ENCODE measurements at places on chromosomes 7 and 10.

GRCh38 chr10:1107679-1108078 lies 51.5 kb downstream of the WDR37 start:
- no peak for DNase-seq

GRCh38 chr10:49314806-49315205 lies 15.8 kb downstream of the C10orf71 start:
- no peak for DNase-seq

GRCh38 chr10:30359373-30360206 lies 10.5 kb upstream of the MTPAP start:
- peak; percentile 86 for DNase-seq

- DNase-seq: no peak
These were observed 141.9 kb downstream of the RPS24 start for GRCh38 chr10:78175444-78176015.

GRCh38 chr7:18978108-18978495 lies 139.3 kb downstream of the TWIST1 start:
- DNase-seq: no peak

GRCh38 chr7:104156842-104157277 lies 51.0 kb downstream of the ORC5 start:
- DNase-seq: peak; percentile 5

GRCh38 chr10:24618401-24618800 lies 105.3 kb downstream of the ARHGAP21 start:
- no peak for DNase-seq

GRCh38 chr10:99828464-99828863 lies 46.0 kb downstream of the ABCC2 start:
- DNase-seq: no peak

- no peak for DNase-seq
These were observed 752.6 kb upstream of the PHF14 start for GRCh38 chr7:10221084-10221483.

GRCh38 chr10:128714644-128715415 lies 588.6 kb upstream of the MKI67 start:
- DNase-seq: no peak

DNA sequence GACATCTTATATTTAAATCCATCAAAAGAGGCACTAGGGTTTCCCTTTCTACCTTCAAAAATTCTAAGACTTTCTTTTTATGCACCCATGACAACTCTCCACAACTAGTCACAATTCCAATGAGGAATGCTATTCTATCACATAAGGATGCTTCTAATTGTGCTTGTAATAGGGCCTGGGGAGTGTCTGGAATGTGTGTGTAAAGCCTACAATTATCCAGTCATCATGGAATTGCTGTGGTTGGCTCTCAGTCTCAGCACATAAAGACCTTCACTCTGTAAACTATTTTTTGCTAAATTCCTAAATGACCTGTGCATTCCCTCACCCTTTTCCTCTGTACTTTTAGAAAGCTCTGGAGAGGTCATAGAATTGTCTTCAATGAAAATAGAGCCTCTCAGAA lies 86.7 kb downstream of the EPDR1 start:
- DNase-seq: no peak

DNA sequence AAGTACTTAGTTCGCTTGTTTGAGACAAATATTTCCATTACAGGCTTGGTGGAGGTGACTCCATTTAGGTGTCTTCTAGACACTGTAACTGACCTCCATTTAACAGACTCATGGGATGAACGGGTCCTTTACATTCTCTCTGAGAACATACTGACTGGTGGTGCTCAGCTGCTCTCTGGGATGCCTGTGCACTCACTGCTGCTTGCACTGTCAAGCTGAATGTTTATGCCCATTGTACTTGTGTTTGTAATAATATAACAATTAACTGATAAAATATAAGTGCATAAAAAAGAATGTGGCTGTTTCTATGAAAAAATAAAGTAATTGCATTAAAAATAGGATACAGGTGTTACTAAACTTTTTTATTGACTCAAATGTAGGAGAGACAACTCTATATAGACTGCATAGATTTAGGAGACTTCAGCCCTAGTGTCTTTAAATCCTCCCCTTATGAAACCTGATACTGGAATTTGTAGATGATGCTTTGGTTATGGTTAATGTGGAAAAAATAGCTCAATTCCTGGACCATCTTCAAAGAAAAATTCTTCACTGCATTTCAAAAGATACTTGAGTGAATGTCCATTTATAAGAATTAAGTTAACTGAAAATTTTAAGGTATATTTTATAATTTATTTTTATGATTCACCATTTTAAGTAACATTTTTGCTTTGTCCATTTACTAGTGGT lies 85.4 kb downstream of the CDK14 start:
- no peak for DNase-seq

- DNase-seq: no peak
These were observed 77.3 kb upstream of the SVIL start for GRCh38 chr10:29712108-29712507.

DNA sequence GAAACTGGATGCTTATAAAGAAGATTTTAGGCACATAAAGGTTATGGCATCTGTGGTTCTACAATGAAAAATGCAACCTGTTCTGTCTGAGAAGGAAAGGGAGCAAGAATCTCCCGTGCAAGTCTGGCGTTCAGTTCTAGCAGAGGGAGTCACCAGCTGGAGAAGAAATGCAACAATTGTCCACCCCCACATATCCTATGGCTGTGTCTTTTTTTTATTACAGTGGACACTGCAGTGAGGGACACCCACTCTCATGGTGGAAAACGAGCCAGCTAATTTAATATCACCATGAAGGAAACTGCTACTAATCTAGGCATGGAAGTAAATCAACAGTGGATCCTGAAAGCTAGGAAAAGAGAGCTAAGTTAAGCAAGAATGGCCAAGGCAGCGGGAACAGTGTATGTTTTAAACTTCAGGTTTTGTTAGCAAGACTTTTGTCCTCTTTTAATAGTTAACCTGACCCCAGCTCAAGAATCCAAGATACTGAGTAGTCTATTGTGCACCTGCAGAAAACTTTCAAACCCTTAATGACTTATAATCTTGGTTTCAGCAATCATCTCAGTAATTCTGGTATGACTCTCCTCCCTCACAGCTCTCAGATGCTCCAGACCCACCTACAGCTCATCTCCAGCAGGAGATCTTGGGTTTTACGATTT lies 149.3 kb downstream of the FGFR2 start:
- no peak for DNase-seq

GRCh38 chr10:35299016-35299415 lies 37.3 kb upstream of the CCNY start:
- DNase-seq: no peak

- DNase-seq: no peak
These were observed 614.3 kb downstream of the XPNPEP1 start for GRCh38 chr10:109308971-109309370.

DNA sequence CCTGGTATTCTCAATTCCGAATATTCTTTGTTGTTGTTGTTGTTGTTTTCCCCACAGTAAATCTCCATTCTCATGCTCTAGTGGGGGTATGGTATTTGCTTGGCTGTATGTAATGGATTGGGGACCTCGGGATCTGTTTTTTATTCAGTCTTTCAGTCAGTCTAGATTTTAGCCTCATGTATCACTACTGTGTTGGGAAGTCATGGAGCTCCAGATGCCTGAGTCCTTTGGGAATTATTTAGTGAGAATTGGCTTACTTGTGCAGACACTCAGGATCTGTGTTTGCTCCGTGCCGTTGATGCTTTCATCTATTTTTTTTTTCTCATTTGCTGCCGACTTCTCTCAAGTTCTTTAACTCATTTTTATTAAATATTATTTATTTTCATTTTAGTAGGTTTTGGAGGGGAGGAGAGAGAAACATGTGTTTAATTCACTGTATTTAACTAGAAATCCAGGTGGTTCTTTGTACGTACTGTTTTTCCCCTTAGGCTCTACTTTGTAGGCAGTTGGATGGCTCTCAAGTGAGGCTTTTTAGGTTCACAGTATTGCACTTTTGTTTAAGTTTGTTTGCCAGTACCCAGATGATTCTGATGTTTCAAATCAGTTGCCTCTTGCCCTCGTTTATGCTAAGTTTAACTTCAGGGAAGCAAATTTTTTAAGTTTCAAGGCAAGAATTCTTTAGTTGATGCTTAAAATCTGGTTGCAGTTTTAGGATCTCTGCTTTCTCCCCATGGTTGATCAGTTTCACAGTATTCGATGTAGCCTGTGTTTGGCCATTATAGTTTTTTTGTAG lies 36.9 kb downstream of the ZNRF2 start:
- DNase-seq: no peak

GRCh38 chr7:80636709-80637108 lies 1.7 kb upstream of the CD36 start:
- DNase-seq: no peak

GRCh38 chr7:27351786-27352185 lies 109.2 kb downstream of the EVX1 start:
- DNase-seq: no peak

DNA sequence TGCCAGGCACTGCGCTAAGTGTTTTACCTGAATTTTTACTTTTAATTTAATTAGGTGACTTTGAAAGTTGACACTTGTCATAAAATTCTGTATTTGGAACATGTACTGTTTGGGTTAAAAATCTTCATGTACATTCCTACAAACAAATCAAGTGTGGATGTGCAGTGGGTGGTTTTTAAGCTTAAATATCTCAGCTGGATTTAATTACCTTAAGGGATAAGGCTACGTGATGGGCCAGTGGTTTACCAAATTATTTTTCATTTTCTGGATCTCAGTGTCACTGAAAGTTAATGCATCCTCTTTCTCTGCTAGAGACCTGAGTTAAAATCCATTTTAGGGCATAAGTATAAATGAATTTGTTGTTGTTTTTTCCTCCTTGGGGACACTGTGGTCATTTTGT lies 51.1 kb downstream of the EXOC4 start:
- DNase-seq: no peak

DNA sequence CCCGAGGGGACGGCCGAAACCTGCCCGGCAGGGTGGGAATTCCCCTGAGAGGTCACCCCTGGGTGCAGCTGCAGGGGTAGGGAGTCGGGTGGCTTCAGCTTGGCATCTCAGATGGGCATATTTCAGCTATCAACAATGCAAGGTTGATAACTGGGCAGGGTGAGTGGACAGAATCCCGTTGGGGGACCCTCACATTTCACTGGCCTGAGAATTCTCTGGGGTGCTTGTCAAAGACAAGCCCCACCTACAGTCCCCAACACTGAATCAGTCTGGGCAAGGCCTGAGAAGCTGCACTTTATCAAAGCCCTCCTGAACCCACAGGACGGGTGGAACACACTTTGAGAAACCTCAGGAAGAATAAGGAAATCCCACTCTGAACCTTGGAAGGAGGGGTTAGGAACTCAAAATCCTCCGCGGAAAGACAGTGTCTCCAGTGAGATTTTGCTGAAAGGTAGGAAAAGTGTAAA lies 3.1 kb downstream of the RGS10 start:
- no peak for DNase-seq

DNA sequence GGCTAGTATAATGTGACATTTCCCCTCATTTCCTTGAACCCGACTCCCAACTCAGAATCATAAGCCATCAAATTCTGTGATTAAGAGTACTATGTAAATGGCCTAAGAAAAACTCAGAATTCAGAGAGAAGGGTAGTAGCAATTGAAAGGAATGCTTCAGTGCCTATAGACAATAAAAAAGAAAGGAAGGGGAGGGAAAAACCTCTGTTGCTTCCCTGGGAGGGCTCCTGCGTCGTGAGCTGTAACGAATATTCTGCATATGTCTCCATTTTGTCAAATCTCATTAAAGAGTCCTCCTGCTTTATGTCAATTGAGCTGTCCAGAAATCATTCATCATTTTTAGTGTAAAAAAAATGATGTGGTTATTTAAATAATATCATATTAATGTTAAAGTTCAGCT lies 223.0 kb downstream of the VTI1A start:
- DNase-seq: no peak

GRCh38 chr10:110790913-110791506 lies 80.7 kb upstream of the PDCD4 start:
- DNase-seq: no peak

DNA sequence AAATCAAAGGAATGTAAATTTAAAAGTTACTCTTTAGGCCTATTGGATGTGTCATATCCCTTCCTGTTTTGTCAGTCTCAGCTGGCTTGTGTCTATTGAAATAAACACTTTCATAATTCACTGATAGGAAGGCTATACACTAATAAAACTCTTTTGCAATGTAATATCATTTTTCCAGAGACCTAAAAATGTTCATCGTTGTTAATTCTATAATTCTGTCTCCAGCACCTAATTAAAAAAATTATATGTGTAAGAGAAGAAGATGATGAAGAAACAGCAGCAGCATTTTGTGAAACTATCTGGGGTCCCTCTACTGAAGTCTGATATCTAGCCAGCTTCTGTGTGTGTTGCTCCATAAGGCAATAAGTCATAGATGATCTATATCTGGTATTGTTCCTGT lies 602.7 kb downstream of the ETV1 start:
- DNase-seq: no peak

- no peak for DNase-seq
These were observed 35.5 kb upstream of the PPIF start for GRCh38 chr10:79311581-79312407.

DNA sequence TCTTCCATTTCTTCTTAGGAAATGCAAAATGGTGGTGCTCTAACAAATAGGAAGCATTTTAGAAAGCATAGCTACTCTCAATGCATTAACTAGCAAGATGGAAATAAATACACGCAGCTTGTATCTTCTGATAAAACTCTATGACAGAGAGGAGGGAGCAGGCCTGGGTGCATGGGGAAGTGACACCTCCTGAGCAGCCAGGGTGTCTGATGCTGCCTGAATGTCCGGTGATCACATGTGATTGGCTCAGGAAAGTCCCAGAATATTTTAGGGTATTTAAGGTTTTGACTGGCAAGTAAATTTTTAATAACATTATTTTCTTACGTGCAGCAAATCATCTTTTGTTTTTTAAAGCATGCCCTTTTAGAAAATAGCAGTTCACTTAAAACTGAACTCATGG lies 261.0 kb upstream of the KLF6 start:
- no peak for DNase-seq

- DNase-seq: no peak
These were observed 74.9 kb downstream of the ADRA2A start for GRCh38 chr10:111151595-111152307.

DNA sequence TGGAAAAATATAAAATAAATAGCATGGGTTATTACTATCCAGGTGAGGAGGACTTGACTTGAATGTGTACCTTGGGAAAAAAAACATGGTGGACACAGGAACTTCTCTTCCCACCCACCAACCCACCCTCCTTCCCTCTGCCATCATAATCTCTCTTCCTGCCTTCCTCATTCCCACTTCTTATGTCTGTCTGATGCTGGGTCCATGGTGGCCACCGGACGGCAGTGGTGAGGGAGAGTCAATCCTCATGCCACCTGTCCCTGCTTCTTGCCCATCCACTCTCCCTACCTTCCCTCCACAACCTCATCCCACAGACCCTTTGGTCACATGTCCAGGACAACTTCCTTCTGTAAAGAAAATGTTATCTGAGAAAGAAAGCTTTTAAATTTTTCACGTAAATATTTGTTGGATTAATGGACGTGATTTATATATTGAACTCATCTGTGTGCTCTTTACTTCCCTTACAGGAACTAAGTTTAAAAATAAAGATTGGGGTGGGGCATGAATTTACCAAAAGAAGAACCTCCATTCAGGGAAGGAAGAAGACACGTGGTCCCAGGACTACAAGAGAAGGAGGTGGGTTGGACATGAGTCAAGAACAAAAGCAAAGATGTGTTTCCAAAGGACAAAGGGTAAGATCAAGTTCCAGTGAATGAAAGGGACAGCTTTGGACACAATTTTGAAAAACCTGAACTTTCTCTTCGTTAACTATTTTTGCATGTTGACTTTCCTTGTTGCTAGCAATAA lies 104.5 kb downstream of the PIP4K2A start:
- DNase-seq: no peak

Data from HuH-7 (cell line).